Common myeloid progenitor, CD34-positive (primary cell): ENCODE measurements at places on chromosomes 1 and 21.

GRCh38 chr21:43278766-43279577 lies 110.2 kb downstream of the CRYAA start:
- no peak for DNase-seq

DNA sequence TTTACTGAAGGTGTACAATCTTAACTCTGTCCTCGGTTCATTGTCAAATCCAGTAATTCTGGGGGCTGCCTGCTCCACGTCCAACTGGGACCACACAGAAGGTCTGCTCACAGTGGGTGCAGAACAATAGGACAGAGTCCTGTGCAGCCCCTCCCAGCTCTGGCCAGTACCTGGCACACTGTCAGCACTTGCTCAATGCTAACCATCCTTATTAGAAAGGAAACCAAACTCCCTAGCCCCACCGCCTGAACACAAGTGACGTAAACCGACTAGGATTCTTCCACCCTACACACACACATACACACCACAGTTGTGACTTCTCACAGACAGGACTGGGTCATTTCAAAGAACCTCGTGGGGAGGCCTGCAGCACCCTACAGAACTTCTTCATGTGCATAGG lies 5.2 kb downstream of the BCAR3 start:
- DNase-seq = no peak

- no peak for DNase-seq
These were observed 3.8 kb downstream of the GPR61 start for GRCh38 chr1:109543283-109543987.

DNA sequence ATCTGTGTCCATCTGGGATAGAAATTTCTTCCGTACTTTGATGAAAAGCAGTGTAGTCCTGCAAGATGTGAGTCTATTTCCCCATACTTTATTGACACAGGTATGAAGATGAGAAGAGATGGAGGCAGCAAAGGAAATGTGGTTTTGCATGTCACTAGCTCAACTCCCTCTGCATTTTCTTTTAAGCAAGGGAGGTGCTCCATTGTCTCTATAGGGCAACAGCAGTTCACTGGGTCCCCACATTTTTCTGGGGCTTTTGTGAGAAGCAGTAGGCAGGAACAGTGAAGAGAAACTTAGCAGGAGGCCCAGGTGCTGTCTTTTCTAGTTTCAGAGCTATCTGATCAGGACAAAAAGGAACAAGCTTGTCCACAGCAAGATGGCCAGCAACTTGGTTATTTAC lies 37.1 kb downstream of the C21orf91 start:
- no peak for DNase-seq

- no peak for DNase-seq
These were observed 182.3 kb upstream of the GALNT2 start for GRCh38 chr1:229884765-229885164.

DNA sequence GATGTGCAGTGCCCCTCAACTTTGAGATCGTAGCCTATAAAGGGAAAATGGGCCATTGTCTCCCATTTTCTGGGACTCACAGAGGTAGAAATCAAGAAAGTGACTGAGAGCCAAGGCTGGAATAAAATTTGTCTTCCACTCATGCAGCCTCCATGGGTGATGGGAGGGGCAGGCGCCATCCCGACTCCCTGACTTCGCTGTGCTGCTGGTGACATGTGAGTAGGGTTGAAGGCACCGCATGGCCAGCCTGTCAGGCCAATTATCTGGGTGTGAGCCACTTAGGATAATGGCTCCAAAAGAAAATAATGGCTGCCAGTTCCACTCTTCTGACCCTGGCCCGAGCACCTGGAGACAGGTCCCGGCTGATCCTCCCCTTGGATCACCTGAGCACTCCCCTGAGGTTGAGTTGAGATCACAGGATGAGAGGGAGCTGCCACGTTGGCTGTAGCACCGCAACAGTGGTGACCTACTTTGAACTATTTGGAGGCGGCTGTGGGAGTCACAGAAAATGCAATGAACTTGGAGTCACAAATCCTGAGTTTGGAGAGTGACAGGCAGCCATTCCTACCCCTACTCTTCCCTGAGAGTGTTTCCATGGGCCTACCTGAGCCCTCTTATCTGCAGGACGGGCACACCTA lies 26.3 kb downstream of the CAPN9 start:
- no peak for DNase-seq

DNA sequence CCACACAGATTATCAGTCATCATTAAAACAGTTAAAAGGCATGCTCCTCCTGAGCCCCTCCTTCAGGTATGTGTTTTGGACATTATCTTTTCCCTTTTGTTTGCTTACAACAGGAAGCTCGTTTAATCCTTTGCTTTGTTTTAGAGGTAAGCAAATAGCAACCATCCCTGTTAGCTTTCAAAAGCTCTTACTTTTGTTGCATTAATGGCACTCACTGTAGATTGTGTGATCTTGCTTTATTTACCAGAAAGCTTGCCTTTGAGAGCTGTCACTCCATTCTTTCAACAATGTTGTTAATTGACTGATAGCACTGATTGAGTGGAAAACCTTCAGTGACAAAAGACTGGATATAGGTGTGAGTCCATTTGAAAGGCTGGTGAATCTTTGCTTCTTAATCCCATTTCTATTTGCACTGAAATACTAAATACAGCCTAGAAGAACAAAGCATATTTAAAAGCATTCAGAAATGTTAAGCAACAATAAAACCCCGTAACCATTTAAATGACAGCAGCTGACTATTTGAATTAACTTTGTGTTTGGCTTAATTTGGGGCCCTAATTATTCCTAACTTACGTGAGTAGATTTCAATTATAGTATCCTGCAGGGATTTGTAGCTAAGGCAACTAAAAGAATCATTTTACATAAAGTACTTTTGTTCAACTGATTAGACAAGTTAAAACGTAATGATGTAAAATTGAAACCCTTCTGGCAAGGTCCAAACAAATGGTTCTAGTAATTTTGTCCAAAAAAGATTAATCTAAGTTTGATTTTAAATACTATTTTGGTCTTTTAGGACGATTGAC lies 48.3 kb downstream of the ADGRL2 start:
- DNase-seq = no peak

- DNase-seq = no peak
These were observed 195.2 kb downstream of the GABPA start for GRCh38 chr21:25929856-25930520.

DNA sequence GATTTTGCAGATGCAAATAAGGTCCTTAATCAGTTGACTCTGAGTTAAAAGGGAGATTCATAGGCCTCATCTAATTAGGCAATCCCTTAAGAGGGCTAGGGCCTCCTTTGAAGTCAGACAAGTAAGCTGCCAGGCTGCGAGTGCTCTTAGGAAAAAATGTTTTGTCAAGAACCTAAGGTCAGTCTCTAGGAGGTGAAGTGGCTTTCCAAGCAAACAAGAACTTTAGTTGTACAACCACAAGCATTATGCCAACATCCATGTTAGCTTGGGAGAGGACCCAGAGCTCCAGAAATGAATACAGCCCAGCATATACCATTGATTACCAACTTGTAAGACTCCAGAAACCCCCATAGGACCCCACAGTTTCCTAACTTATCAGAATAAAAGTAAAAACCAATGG lies 1366.2 kb downstream of the PLA2G4A start:
- no peak for DNase-seq

GRCh38 chr1:1287288-1288110 lies 7.3 kb downstream of the SCNN1D start:
- no peak for DNase-seq

DNA sequence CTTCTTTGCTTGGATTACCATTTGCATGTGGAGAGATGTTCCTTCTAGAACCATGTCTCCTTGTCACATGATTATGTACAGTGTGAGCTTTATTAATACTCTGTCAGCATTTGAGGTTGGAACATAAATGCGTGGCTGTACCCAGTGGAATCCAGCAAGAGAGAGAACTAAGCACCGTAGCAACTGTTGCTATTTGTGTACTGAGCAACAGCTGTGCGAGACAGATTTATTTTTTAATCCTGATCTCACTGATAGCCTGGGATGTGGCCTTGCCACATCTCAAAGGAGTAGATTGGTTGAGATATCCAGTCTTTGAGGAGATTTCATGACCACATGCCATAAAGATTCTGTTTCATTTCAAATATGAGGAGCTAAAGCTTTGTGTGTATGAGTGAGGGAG lies 43.4 kb downstream of the KIF1B start:
- DNase-seq = peak; percentile 42

- no peak for DNase-seq
These were observed 13.2 kb upstream of the MYOG start for GRCh38 chr1:203098914-203099520.

GRCh38 chr1:47824716-47825115 lies 172.5 kb downstream of the TRABD2B start:
- no peak for DNase-seq

GRCh38 chr1:153561466-153561985 lies 4.1 kb downstream of the S100A2 start:
- DNase-seq = no peak

DNA sequence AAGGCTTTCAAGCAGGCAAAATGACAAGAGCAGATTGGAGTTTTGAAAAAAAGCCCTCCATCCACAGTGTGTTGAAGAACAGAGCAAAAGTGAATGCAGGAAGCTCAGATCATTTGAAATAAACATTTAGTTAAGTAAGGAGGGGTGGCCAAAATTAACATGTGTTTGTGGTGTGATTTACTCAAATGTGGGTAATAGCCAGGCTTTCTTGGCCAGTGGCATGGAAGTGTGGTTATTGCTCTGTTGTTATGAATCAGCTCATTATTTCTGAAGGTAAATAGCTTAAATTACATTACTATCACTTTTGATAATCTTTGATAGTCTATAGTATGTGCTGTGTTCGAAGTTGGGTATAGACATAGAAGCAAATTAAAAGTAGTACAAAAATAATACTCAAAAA lies 485.9 kb downstream of the LMO4 start:
- no peak for DNase-seq

- peak; percentile 65 for DNase-seq
These were observed 155.7 kb downstream of the TNFSF18 start for GRCh38 chr1:172895050-172895460.

DNA sequence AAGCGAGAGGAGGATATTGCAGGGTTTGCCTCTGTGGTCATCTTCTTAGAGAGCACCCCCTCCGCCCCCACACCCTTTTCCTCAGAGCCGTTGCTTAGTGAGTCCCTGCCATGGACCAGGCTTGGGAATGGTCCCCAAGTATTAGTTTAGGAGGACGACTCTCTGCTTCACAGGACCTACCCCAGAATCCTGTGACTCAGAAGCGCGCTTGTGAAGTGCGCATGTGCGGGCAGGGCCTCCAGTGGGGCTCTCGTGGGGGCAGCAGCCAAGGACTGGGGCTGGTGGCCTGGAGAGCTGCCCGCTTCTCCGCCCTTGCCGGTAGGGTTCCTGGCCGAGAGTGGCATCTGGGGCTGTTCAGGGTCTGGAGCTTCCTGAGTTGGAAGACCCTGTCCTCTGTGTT lies 37.3 kb upstream of the HMGN1 start:
- no peak for DNase-seq

- DNase-seq = no peak
These were observed 50.3 kb upstream of the TARBP1 start for GRCh38 chr1:234529095-234529949.

DNA sequence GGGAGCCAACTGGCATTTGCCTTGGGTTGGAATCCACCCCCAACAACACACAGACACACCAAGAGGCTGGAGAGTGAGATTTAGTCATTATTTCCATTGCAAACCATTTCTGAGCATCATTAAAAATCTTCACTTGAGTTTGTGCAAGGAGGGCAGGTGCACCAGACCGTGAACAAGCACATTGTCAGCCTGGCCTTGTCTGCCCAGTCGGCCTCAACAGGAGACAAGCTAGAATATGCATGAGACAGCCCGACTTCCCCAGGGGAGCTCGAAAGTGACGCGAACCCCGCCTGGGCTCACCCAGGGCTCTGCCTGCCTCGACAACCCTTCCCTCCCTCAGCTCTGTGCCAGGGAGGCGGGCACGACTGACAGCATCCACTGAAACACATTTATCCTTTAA lies 15.4 kb upstream of the GUCA2B start:
- no peak for DNase-seq

DNA sequence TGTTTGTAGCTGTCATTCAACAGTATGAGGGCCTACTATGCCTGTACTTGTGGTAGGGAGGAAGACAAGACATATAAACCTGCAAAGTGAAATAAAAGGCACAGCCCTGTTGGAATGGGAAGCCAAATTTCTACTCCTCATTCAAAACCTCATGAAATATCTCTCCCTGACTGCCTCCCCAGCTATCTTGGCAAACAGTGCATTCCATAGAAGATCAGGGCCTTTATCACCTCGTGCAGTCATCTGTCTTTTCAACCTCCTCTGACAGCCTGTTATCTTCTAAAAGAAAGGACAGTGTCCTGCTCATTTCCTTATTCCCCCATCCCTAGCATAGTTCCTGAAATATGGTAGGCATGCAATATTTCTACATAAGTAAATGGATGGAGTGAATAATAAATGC lies 71.0 kb downstream of the SH3GLB1 start:
- DNase-seq = no peak

- no peak for DNase-seq
These were observed 43.2 kb upstream of the ZNF281 start for GRCh38 chr1:200452850-200453552.

- no peak for DNase-seq
These were observed 128.5 kb upstream of the ZNHIT6 start for GRCh38 chr1:85836736-85837135.

GRCh38 chr1:18926315-18927081 lies 24.1 kb upstream of the ALDH4A1 start:
- DNase-seq = peak; percentile 99

- DNase-seq = no peak
These were observed 5.2 kb downstream of the AGMAT start for GRCh38 chr1:15579683-15580047.

DNA sequence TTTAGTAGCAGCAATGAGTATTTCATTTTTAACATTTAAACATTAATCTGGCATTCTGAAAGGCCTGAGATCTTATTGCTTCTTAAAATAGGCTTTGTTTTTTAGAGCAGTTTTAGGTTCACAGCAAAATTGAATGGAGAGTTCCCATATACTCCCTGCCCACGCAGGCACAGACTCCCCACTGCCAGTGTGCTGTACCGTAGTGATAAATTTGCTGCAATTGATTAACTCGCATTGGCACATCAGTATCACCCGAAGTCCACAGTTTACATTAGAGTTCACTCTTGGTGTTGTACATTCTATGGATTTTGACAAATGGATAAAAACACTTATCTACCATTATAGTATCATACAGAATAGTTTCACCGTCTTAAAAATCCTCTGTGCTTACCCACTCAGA lies 71.8 kb upstream of the ERRFI1 start:
- no peak for DNase-seq

- no peak for DNase-seq
These were observed 7.8 kb downstream of the OBSCN start for GRCh38 chr1:228215663-228216116.

GRCh38 chr1:12643785-12644184 lies at the start of gene AADACL4:
Gene AADACL4 (plus strand): TSS chr1:12644085. CDS start chr1:12644547, 462 bp downstream.
- DNase-seq = peak; percentile 11

GRCh38 chr1:21568006-21568746 lies 59.0 kb downstream of the ALPL start:
- DNase-seq = no peak

DNA sequence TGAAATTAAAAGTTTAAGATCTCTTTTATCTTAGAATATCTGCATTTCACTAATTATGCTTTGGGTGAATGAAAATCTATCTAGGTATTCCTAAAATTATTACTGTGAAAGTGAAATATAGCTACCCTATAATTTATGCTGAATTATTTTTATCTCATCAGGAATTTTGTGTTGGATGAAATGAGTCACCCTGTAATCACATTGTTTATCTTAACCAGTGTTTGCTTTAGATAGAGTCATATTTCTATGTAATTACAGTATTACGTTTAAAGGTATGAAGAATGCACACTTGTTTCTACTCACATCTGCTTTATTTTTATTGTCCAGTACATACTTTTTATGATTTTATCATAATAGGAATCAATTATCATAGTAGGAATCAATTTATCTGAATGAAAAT lies 249.2 kb downstream of the NCAM2 start:
- no peak for DNase-seq
